ENCODE measurements at places on chromosomes 1 and 21. TPM values are rescaled to one million over a fixed set of nuclear protein-coding genes. Genes with fewer than 3 reads are reported as not detected.

Gene CNTN2
- not detected for total RNA-seq

Gene ARHGEF16
- total RNA-seq, result 6.4 TPM

Gene DCST1
- total RNA-seq, result not detected

Gene TMOD4
- total RNA-seq, result not detected

Gene PPP1R12B
- 20.1 TPM for total RNA-seq

Gene SHISA4
- total RNA-seq, result 16.1 TPM

Gene CFHR2
- total RNA-seq, result not detected

Gene NFASC
- 0.17 TPM for total RNA-seq

Gene GIPC2
- 1.1 TPM for total RNA-seq

Gene EPHA10
- 0.05 TPM for total RNA-seq

Gene CTSE
- 6.4 TPM for total RNA-seq

Gene MYOC
- total RNA-seq, result 0.10 TPM

Gene CYP4B1
- total RNA-seq, result 3.2 TPM

Gene HPDL
- total RNA-seq, result 0.52 TPM

Gene IVL
- total RNA-seq, result 2.4 TPM

Gene KIRREL1
- 297 TPM for total RNA-seq

Gene NES
- 1.0 TPM for total RNA-seq

Gene SPRR2B
- total RNA-seq, result not detected
